Activated CD8-positive, alpha-beta T cell treated with anti-CD3 and anti-CD28 coated beads, Interleukin-2, amount 10 ng/mL, durations not matched to agents 7 days and 5 days (primary cell): ENCODE measurements at places on chromosomes 1 and 21.

DNA sequence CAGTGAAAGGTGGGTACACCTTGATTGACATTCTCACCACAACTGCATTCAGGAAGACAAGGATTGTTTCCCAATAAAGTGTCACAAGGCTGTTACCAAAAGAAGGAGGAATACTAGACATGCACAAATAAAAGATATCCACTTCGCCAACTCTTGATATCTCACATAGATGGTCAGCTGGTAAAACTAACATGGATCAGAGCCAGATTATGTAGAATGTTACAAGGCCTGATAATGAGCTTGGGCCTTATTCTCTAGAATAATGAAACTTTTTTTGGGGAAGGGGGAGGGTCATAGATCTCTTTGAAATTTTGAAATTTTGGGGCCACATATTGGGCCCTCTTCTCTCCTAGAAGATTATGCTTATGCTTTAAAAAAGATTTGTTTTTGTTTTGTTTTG lies 24.9 kb downstream of the RAP1A start:
- DNase-seq: no peak

GRCh38 chr1:179231923-179232322 lies 2.4 kb upstream of the ABL2 start:
- DNase-seq: no peak

DNA sequence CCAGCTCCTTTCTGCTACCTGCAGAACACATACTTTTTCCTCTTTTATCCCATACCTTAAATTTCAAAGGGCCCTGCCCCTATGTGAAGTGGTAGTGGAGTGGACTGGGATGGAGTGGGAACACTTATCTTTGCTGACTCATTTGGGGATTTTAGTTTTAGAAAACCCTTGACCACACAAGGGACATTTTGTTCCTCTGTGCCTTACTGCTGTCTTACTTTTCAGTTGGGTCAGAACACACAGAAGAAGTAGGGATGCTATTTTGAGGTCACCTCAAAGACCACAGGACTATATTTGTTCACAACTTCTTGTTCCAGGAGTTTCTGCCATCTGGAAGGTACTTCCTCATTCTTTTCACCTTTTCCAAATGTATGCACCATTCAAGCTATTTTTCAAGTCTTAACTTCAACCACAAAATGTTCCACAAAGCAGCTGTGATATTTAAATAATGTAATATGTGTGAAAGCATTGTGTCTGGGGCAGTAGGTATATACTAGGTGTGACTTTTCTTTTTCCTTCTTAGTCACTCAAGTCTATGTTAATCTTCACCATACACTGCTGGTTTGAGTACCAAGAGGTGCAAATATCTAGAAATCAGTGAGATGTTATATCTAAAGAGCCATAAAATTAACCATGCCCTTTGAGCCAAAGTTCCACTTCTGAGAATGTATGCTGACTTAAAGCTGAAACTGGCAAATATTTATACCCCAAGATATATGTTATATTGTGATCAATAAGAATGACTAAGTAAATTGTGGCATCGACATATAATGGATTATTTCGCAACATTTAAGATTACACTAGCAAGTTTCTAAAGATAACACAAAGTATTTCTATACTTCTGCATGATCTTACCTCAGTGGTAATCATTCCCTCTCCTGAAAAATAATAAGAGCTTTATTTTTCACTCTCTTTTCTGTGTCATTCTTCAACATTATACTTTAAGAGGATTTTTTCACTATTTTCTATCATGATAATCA lies 308.5 kb downstream of the MRPL39 start:
- no peak for DNase-seq

- no peak for DNase-seq
Measured at GRCh38 chr1:217115404-217116380, 392.5 kb upstream of the ESRRG start.

DNA sequence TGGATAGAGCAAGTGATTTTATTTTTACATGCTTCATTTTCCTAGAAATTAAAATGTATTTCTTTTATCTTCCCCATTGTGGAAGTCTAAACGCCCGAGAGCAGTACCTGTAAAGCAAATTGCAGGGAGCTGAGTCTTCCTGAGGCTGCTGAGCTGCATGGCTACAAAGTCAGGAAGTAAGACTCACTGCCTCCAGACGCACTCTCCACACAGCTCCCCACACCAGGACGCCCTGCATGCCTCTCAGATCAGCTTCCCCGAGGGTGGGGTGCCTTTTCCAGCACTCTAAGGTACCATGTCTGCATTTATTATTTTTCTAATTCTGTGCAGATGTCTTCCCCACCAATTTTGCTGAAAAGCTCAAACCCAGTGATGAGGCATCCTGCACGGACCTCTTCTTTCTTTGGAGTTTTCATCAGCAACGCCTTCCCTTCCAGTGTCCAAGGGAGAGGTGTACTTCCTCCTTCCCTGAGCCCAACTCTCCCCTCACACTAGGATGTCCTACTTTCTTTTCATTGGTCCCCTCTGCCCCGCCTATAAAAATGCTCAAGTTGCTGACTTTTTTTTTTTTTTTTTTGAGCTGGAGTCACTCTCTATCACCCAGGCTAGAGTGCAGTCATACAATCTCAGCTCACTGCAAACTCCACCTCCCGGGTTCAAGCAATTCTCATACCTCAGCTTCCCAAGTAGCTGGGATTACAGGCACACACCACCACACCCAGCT lies 114.7 kb downstream of the PCNX2 start:
- DNase-seq: no peak

DNA sequence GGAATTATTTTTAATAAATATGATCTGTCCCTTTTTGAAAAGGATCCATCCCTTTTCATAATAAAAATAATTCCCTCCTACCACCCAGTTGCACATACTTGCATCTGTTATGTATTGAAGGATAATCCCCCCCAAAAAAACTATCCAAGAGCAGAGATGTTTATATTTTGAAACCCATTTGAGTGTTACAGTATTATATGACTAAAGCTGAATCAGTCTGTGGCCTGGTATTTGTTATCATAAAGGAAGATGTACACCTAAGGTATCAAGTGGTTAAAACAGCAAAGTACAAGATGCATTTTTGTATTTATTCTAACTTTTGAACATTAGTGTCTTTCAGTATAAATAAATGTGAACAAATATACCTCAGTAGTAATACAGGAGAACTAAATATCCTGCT lies 12.7 kb upstream of the TGFB2 start:
- no peak for DNase-seq

- no peak for DNase-seq
Measured at GRCh38 chr1:60228041-60228491, 154.5 kb upstream of the C1orf87 start.
